ENCODE measurements at places on chromosomes 4 and X.

GRCh38 chr4:87122252-87122651 is 98.2 kb downstream of the KLHL8 start:
- no peak for DNase-seq

DNA sequence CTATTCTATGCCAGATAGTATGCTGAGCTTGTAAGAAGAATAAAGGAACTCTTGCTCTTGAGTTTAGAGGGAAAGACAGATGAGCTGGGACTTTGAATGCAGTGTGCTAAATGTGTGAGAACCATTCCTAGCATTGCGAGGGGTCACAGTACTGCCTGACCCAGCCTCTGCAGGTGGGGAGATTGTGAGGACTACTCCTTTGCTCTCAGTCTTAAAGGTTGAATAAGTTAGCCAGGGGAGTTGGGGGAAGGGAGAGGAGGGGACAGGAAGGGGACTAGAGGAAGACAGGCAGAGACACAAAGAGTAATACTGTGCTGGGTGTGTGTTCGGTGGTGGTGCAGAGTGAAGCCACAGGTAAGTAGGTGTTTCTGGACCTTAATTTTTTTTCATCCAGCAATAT is 41.7 kb downstream of the DCUN1D4 start:
- DNase-seq, result no peak

DNA sequence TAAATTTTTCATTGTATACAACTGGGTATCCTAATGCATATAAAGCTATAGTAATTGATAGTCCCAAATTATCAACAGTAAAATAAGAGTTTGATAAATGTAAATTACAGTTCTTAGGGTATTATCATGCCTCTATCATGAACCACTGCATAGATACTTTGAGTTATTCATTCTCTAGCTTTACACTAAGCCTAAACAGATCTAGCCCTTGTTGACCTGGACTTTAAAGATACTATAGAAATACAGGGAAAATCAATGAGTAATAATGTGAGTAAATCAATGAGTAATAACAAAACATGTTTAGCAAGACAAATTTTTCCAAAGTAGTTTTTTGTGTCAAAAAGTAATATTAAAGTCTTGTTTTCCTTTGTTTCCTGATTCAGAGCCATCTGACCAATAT is 228.4 kb downstream of the SCFD2 start:
- no peak for DNase-seq

GRCh38 chrX:2374086-2374485 is 126.7 kb downstream of the DHRSX start:
- DNase-seq, result no peak

GRCh38 chrX:133335027-133335426 is 80.3 kb downstream of the GPC4 start:
- DNase-seq, result no peak

- DNase-seq, result no peak
These were observed 8.3 kb upstream of the VEGFC start for GRCh38 chr4:176800891-176801534.

GRCh38 chrX:122565952-122566351 is 618.1 kb upstream of the GRIA3 start:
- no peak for DNase-seq

- no peak for DNase-seq
These were observed 36.7 kb upstream of the MXD4 start for GRCh38 chr4:2298532-2298991.

DNA sequence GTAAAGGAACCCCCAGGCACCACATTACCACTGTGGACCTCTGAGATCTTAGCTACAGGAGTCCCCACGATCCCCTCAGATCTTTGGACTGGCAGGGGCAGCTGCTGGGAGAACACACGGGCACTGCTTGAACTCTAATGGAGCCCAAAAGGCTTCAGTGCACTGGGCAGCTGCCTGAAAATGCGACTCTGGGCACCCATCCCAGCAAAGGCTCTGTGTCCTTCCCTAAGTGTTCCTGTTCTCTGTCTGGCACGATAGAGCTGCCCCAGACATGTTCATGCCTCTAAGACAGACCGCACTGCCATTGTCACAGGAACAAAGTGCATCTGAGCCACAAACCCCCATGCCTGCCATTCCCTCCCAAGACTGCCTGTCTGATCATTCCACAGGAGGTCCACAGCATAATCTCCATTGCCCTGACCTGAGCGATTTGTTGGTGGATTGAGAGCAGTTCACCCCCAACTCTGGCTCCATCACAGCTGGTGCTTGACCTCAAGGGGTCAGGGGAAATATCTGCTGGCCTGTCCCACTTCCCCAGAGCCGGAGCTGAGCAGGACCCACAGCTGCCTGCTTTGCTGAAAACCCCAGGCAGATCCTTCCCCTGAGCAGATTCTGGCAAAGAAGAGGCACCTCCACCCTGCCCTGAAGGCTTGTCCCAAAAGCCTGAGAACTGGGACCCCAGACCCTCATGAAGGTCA is 436.0 kb upstream of the INTU start:
- DNase-seq, result no peak

- DNase-seq, result no peak
These were observed 54.7 kb upstream of the FAM9C start for GRCh38 chrX:13099121-13099520.

- DNase-seq, result no peak
These were observed 67.7 kb upstream of the H2AZ1 start for GRCh38 chr4:100017637-100018310.

GRCh38 chr4:152448038-152448707 is 87.7 kb downstream of the FBXW7 start:
- no peak for DNase-seq

DNA sequence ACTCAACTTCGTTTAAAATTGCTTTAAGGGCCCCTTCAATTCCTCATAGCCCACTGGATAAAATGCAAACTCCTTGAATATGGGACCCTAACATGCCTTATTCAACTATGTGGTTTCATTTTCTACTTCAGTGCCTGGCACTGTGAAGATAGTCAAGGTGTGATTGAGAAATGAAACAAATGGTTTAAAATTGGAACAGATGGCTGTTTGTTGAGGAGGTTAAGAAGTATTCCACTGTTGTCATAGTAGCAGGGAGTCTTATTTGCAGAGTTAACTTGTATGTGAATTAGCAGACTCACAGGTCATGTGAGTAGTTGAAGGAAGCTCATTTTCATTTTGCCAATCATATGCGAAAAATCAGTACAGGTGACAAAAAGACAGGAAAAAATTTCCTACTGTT is 593.3 kb downstream of the KCTD8 start:
- no peak for DNase-seq

- DNase-seq, result no peak
These were observed 79.3 kb downstream of the DTHD1 start for GRCh38 chr4:36360755-36361154.

GRCh38 chr4:182143086-182143821 is 99.9 kb upstream of the TENM3 start:
- DNase-seq, result no peak

DNA sequence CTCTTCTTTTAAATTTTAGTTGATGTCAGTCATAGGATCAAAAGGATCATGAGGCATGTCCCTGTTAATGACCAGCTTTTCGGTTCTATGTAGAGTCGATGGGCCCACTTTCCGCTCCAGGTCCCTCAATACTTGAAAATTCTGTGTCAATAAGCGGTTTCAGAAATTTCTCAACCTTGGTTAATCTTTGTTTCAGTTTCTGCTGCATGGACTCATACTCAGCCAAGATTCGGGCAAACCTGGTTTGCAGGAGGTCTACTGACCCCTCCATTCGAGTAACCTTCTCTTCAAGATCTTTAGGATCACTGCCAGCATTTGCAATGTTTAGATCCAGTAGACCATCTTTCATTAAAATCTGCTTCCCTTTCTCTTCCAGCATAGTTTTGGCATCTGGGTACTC is 22.0 kb upstream of the NFXL1 start:
- no peak for DNase-seq

GRCh38 chr4:78318126-78318525 is 233.4 kb upstream of the ANXA3 start:
- DNase-seq, result no peak

DNA sequence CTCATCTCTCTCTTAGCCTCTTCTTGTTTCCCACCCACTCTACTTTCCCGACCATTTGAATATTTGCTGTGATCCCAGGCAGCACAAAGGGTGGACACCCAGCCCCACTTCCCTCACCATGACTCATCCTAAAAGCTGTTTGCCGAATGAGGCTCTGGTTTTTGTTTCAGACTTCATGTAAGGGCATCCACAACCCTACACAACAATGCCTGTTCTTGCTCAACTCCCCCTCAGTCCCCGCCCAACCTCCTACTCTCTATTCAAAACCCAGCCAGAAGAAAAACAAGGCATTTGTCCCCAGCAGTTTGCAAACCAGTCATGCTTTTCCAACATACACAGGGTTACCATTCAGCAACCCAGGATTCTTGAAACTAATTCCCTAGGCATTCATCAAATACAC is 516.5 kb upstream of the CNKSR2 start:
- DNase-seq, result no peak

DNA sequence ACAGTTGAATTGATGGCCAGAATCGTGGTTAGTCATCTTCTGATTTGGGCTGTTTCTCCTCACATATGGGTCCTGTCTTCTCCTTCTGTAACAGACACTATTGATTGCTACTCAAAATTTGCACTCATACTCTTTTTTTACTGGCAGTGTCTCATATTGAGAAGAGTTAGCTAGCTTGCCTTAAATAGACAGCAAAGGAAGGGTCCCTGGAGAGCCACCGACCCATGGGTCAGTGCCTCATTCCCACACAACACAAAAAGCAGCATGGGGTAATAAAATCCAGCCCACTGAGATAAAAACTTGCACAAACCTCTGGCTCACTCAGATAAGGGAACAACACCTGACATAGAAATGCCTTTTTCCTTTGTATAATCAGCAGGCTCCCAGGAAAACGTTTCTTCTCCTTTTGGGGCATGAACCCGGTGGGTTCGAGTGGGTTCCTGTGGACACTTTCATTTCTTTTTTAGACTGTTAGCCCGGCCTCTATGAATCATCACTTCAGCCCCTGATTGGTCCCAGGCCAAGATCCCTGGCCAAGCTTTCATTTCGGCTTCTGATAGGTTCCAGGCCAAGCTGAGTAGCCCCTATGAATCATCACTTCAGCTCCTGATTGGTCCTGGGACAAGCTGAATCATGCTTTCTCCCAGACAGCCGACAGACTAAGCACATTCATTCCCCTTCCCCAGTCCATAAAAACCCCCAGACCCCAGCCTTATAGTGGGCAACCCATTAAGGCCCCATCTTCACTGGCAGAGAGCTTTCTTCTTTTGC is 408.1 kb downstream of the DCAF12L2 start:
- DNase-seq, result no peak

DNA sequence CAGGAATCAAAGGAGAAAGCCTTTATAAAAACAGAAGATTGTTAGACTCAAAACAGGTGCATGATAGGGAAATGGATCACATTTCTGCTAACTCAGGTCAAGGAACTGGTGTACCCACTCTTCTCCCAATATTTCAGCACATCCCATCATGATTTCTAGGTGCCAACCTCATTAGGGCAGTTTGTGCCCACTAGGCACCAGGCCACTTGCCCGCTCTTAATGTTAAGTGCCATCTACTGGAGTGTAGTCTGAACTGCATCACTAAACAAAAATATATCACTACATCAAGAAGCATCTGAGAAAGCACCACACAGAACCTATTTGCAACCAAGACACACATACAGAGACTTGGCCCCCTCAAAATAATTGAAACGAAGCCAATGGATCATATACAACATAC is 140.4 kb upstream of the GRID2 start:
- no peak for DNase-seq

- DNase-seq, result no peak
These were observed 103.9 kb upstream of the FAT1 start for GRCh38 chr4:186827534-186827897.

GRCh38 chrX:110657073-110657472 is 138.5 kb downstream of the CHRDL1 start:
- no peak for DNase-seq

GRCh38 chr4:122718281-122718680 is 14.2 kb upstream of the BBS12 start:
- no peak for DNase-seq

- DNase-seq, result no peak
These were observed 1.4 kb downstream of the AFAP1 start for GRCh38 chr4:7938266-7938608.

DNA sequence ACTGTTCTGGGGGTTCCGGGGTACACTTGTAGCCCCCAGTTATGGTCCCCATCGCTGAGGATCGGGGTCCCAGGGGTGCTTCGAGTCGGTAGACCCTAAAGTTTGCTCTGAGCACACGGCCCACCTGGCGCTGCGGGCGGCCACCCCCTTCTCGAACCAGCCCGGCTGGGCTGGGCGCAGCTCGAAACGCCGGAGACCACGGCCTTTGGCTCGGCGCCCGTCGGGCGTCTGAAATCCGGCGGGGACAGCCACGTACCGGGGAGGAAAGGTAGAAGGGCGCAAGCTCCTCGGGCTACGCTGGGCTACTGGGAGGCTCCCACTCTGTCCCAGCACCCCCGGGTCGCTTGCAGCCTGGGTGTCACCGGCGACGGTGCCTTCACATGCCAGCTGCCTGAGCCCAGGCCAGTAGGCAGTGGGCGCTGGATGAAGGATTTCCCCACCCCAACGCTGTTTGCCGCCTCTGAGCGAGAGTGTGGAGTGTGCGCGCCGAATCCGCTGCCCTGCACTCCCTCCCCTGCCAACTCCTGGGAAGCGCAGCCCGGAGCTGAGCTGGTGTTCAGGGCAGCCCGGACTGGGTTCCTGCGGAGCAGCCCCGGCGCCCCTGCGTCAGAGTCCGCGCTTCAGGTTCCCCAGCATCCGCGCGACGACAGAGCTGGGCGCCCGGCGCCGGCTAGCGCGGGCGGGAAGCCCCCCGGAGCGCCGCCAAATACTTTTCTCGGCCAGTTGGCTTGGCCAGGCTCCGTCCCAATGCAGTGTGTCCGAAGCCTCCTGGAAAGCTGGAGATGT is 637 bp downstream of the MAMLD1 start:
- no peak for DNase-seq

GRCh38 chr4:8700531-8700930 is 108.0 kb downstream of the CPZ start:
- DNase-seq, result no peak

DNA sequence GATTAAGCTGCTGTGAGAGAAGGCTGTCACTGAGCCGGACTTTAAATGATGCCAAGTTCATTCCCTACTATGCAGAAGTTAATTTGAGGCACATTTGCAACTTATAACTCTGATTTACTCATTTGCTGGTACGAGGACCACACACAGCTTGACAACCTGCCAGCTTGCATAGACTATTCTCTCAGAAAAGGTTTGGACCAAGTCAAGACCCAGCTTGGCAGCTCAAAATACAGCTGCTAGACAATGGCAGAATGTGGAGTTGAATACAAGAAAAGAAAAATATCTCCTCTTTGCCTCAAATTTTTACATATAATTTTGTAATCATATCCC is 338.9 kb downstream of the DHX15 start:
- DNase-seq, result no peak

DNA sequence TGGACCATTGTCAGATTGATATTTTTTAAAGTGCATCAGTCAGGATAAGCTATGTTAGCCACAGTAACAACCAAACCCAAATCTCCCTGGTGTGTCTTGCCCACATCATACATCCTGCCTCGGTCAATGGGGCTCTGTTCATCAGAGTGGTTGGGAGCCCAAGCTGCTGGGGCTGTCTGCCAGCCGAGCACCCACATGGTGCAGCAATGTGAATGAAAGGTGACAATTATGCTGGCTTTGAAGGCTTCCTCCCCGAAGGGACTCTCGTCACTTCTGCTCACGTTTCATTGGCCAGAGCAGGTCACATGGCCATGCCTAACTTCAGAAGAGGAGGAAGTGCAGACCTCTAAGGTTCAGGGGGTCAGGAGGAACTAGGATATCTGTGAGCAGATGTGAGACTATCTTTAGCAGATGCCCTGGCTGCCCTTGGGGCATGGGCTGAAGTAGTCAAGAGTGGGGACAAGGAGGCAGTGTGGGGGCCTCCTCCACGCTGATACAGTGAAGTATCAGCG is 1.3 kb upstream of the JAKMIP1 start:
- DNase-seq, result no peak

GRCh38 chr4:10682397-10682796 is 2.2 kb downstream of the CLNK start:
- no peak for DNase-seq

Measured in effector memory CD4-positive, alpha-beta T cell (primary cell).